Right lung (tissue), 10 donors: ENCODE measurements at places on chromosomes 6 and 20. TPM values are rescaled to one million over a fixed set of nuclear protein-coding genes. Genes with fewer than 3 reads are reported as not detected.

Gene TTLL9
- polyA plus RNA-seq: 1.9 TPM

DNA sequence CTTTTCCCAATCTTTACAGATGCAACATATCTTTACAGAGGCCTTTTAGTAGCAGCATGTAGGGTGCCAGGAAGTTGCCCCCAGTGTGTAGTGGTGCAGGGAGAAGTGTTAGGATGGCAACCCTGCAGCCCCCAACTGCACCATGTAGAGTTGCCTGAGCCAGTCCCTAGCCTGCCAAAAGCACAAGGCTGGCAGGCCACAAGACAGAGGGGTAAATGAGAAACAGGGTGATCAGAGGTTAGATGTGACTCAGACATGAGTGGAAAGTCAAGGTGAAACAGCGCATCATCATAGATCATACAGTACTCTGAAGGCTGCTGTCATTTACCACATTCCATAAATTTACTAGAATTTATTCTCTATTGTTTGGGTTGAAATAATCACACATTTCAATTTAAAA lies 467.5 kb downstream of the PRKN start:
- no peak for DNase-seq

DNA sequence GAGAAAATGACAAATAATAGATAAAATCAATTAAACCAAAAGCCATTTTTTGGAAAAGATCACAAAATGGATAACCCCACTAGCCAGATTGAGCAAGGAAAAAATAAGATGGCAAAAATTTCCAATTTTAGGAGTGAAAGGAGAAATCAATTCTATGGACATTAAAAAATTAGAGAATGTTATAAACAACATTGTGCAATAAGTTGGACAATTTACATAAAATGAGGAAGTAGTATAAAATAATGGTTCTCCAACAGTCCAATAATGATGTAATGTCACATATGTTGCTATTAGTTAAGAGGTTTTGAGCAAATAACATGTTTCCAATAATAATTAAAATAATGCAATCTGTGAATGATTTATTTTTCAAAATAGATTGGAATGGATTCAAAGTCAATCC lies 3.1 kb upstream of the SNAP91 start:
- DNase-seq: no peak

DNA sequence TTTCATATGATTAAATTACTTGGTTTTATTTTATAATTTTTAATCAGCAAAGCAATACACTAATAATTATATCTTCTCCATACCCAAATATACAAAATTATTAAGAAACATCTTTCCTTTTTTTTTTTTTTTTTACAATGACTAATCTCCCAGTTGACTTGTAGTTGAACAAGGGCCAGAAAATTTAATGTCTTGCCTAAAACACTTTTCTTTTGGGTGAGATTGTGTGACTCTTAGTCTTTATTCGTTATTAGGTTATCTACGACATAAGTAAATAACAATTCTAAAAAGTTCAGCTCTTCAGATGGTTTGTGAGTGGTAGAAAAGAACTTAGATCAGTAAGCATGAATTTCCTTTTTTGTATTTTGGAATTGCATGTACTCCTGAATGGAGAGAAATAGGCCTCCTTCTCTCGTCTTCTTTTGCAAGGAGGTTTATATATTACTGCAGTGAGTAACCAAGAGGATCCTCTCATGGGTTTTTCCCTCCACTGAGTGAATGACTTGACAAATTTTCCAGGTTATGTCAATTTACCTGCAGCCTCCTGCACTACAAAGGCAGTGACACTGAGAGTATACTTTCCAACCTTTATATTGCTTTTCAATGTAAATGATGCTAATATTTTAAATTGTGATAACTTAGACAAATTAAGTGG lies 364.5 kb upstream of the CITED2 start:
- no peak for DNase-seq

GRCh38 chr6:101178748-101179147 lies 214.8 kb upstream of the GRIK2 start:
- no peak for DNase-seq

Gene CALHM4
- polyA plus RNA-seq: not detected
